CMK (cell line): ENCODE measurements at places on chromosomes 11 and 22.

DNA sequence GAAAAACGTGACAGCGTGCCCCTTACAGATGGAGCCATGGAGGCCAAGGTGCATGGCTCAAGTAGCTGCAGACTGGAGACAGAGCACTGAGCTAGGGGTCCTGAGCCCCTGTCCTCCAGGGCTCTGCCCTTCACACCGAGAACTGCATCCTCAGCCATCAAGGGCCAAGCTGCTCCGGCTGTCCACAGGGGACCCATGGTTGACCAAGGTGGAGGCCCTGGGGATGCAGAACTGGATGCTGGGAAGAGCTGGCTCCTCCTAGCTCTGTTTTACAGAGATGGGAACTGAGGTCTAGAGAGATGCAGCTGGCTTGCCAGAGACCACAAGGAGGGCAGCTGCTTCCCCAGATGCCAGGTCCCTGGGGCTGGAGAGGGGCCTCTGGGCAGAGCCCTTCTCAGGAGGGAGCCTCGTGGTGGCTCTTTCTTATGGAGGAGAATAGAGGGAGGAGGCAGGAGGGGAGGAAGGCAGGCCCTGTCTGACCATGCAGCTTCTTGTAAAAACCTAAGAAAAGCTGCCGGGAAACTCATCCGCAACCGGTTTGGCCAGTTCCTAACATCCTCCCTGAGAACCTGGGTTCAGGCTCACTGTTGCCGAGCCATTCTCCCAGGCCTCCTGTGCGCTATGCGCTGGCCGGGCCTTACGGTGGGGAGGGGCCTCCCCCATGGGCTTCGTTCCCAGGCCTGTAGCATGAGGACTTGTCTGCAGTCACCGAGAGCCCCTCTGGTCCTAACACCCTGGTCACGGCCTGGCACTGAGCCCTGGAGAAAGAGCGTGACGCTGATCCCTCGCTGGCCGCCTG, 80.6 kb downstream of the WNT7B start:
- no peak for DNase-seq

- no peak for DNase-seq
These were observed 303.7 kb upstream of the ARHGAP42 start for GRCh38 chr11:100383357-100383865.

GRCh38 chr11:44950625-44951476, at the start of gene TP53I11:
Gene TP53I11, minus strand, starts transcription at chr11:44950883. Its CDS starts 12,548 bp downstream, at chr11:44938335.
- no peak for DNase-seq

DNA sequence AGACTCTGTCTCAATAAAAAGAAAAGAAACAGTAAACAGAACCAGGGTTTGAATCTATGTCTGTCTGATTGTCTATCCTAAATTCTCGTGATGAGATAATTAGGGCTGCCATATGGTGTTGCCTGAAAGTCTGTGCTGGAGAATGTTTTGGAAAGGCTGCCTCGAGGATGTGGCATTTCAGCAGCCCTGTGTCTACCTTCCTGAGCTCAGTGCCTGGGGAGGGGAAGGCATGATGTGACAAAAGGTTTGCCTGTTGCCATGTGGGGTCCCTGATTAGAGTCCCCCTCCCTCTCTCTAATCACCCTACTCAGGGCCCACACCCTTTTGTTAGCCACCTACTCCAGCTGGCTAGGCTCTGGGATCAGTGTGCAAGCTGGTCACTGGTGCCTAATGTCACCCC, 15.2 kb downstream of the CD82 start:
- no peak for DNase-seq

- no peak for DNase-seq
These were observed 955.9 kb downstream of the TBC1D22A start for GRCh38 chr22:47718337-47718736.

- DNase-seq = no peak
These were observed 50.5 kb downstream of the RBX1 start for GRCh38 chr22:41001722-41002122.

DNA sequence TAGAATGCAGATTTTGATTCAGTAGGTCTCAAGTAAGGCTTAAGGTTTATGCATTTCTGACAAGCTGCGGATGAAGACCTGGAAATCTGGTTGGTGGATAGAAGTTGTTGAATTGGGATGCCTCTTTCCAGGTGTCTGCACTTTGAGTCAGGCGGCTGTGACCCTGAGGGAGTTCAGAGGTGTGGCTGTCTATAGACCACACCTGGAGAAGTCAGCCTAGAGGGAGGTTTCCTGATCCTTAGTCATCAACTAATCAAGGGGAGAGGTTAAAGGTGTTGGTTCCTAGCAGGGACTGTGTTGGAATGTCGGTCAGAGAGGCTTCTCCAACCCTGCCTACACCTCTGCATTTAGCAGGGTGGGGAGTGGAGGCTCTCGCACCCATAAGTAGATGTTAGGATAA, 8.0 kb downstream of the GLB1L2 start:
- no peak for DNase-seq

- no peak for DNase-seq
These were observed 80.1 kb downstream of the EFCAB6 start for GRCh38 chr22:43731988-43732387.

DNA sequence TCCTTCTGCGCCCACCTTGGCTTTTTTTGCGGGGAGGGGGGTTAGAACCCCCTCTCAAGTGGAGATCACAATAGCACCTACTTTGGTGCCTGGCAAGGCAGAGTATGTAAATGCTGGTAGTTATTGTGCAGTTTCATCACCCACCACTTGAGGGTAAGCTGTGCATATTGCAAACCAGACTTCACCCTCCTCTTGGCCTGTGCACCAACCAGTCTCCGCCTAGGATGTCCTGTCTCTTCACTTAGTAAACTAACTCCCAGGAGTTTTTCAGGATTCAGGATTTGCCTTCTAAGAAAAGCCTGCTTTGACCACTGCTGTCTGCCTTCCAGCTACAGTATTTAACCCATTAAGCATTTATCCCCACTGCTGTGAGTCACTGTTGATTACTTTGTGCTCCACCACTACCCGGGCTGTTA, 2.0 kb upstream of the UBXN1 start:
- DNase-seq = no peak

GRCh38 chr11:32821517-32821916, 8.2 kb upstream of the PRRG4 start:
- no peak for DNase-seq

DNA sequence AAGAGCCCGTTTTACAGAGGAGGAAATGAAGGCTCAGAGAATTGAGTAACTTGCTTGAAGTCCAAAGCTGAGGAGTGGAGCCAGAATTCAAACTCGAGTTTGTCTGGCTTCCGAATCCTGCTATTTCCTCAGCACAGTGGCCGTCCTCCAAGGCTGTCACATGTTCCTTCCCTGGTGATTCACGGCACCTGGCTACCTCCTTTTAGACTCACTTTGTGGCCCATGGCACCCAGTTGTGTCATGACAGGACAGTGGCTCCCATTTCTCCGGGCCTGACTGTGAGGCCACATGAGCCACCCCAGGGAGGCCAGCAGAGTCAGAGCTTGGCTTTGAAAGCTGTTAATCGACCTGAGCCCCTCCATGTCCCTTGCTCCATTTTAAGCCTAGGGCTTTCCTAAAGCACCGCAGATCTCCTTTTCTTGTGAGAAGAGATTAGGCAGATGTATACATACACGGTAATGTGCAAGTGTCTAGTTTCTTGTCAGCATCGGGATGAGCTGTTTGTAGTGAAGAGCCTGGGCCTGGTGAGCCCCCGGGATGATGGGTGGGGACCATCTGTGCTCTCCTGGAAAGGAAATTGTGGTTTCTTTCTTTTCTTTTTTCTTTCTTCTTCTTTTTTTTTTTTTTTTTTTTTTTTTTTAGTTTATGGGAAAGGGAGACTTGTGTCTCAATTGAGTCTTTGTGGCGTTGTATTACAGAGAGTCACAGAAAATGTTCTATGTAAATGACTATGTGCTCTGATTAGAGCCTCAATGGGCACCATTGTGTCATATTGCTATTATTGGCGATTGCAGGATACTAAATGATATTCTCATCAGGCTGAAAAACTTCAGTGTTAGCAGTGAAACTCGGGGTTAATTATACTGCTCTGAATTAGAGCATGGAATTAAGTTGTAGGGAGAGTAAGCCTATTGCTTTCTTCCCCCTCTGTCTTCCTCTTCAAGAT, 54.8 kb downstream of the PTPRJ start:
- no peak for DNase-seq

DNA sequence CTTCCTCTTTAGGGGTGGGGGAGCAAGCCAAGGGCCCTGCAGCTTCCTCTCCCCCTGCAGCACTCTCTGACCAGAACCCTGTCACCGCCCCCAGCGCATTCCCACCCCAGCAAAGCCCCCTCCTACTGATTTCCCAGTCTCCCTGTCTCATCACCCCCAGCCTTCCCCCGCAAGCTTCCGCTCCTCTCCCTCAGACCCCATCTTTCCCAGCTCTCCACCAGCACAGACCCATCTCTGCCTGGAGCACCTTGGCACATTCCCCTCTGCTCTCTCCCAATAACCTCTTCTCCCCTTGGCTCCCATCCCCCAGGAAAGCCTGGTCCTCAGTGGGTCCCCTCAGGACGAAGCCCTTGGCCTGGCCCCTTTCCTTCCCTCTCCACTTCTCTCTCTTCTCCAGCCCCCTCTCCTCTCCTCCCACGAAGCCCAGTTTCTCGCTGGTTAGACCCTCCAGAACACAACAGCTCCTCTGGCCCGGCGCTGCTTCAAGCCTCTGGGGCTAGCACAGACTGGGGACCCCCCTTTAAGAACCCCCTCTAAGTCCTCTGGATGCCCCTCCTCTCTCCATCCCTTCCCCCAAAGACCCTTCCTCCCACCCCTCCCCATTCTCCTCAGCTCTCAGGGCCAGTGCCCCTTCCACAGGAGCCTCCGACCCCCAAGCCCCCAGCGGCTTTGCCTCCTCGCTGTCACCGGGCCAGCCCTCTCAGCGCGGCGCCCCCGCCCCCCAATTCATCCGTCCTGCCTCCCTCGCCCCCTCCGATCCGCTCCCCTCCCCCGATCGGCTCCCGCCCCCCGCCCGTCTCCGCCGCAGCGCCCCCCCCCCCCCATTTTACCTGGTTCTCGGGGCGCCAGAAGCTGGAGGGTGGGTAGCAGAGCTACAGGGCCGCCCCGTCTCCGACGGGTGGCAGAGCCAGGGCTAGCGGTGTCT, 594 bp downstream of the NRXN2 start:
- no peak for DNase-seq

GRCh38 chr22:23233752-23234408, 53.6 kb downstream of the BCR start:
- DNase-seq = no peak

DNA sequence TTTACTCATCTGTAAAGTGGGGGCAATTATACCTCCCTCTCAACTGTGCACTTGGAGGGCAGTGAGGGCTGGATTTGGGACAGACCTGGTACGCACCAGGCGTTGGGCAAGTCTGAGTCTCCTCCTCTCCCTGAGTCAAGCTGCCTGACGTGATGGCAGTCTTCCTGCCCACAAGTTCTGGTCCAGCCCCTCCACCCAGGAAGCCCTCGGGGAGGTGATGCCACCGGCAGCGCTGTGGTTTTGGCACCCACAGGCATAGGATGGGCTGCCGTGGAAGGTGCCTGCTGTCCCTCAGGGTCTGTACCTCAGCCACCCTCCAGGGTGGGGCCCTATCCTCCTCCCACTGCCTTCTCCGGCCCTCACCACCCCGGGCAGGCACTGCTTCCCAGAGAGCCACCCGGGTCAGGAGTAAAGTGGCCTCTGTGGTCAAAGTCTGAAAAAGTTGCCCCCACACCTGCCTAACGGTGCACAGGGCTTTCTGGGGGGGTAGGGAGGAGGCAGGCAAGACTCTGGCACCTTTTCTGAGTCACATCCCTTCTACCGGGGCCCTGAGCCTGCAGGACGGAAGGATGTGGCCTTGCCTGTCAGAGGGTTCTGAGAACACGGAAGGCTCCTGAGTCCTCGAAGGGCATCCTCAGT, 6.5 kb upstream of the APOBEC3H start:
- no peak for DNase-seq

DNA sequence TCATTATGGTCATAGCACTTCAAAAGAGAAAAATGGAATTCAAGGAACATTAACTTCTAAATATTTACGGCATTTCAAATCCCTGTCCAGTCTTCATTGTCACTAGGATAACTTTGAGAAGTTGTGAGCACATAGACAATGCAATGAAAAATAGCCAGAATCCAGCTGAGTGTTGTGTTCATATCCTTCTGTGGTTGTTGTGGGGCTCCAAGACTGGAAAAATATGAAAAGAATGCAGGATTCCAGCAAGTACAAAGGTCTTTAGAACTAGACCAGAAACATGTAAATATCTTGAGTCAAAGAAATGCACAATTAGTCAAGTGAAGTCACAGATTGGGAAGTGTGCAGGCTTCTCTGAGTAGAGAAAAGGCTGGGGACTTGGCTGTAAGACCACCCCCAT, 68.7 kb downstream of the WT1 start:
- no peak for DNase-seq

GRCh38 chr11:66268952-66269905, 790 bp downstream of the RAB1B start:
- peak; percentile 80 for DNase-seq

DNA sequence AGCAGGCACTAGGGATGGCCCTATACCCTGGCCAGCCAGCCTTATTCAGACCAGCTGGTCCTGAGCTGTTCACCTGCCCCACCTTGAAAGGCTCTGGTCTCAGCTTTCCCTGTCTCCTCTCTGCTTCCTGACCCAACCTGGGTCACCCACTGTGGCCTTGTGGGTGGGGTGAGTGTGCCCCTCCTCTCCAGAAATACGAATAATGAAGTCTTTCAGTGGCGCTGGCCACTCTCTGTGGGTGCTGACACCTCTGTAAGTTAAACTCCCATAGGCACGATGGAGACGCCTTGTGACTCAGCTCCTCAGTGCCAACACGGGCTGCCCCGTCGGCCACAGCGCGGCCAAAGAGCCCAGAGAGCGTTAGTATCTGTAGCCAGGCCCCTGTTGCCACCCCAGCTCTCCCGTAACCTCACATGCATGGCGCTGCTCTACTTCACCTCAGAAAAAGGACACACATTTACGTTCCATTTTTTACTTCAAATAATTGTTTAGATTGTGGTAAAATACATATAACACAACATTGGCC, 74.6 kb upstream of the SEPTIN5 start:
- no peak for DNase-seq

GRCh38 chr11:100712583-100712982, 25.5 kb downstream of the ARHGAP42 start:
- DNase-seq = no peak

GRCh38 chr22:17869285-17870096, 95.2 kb upstream of the BID start:
- DNase-seq = no peak

- no peak for DNase-seq
These were observed 13.8 kb downstream of the JAML start for GRCh38 chr11:118211006-118211405.

- DNase-seq = no peak
These were observed 639.4 kb upstream of the FAT3 start for GRCh38 chr11:91585035-91585801.

- DNase-seq = no peak
These were observed 607 bp downstream of the PLAAT3 start for GRCh38 chr11:63613517-63614135.

GRCh38 chr11:58958500-58958899, 19.2 kb downstream of the GLYATL1 start:
- peak; percentile 15 for DNase-seq

GRCh38 chr22:27801616-27802345, at the start of gene MN1:
Gene MN1, minus strand, starts transcription at chr22:27801756. Its CDS starts 1,213 bp downstream, at chr22:27800543.
- DNase-seq = no peak
